ENCODE measurements at places on chromosomes 7 and 10.

DNA sequence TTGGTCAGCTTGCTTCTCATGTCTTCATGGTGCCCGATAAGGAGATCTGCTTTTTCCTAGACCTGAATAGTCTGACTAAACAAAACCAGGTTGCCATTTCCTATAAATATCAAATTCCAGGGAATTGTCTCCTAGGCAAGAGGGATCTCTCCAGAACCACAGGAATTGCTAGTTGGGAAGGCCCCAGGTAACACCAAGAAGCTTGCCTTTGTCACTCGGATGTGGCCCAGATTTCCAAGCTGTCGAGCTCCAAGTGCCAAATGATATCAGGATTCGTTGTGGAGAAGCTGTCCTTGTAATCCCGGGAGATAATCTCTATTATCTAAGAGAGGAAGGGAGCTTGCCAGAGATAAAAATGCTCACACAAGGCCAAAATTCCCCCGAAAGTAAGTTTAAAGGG lies 1288.5 kb upstream of the AUTS2 start:
- no peak for DNase-seq

DNA sequence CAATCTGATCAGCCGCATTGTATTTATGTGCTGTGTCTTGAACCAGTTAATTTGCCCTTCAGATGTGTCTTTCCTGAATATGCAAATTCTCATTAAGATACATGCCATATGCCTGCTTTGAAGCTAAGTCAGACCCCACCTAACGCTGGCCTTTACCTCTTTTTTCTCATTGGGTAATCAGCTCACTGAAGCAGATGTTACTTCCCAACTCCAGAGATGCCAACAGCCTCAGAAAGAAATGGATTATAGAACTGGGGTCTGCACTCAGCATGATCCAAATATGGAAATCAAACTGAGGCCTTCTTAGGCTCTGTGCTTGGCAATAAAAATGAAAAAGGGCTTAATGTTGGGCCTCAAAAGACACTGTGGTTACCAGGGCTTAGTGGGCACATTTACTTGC lies 113.9 kb downstream of the FZD1 start:
- DNase-seq = no peak

GRCh38 chr7:24337180-24337579 lies 53.2 kb downstream of the NPY start:
- DNase-seq = no peak

GRCh38 chr7:114160925-114161324 lies 242.1 kb upstream of the PPP1R3A start:
- DNase-seq = no peak

DNA sequence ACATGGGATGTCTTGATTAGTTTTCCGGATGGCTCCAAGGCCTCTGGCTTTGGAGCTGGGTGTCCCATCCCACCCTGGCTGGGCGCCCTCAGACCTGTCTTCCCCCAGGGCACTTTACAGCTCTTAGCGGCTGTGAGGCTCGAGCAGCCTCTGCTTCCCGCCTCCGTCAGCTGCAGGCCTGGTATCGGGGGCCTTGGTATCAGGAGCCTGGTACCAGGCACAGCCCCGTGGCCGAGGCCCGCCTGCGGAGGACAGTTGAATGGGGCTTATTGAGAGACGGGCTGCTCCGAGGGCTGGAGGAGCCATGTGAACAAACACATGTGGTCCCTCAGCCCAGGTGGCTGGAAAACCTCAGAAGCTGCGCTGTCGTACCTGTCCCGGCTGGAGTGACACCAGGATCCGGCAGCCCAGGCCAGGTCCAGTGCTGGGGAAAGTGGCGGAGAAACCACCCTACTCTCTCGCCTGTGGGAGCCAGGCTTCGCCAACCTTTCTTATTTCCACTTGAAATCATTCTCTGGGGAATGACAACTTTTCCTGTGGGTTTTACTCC lies 23.9 kb upstream of the AP5Z1 start:
- DNase-seq = no peak

DNA sequence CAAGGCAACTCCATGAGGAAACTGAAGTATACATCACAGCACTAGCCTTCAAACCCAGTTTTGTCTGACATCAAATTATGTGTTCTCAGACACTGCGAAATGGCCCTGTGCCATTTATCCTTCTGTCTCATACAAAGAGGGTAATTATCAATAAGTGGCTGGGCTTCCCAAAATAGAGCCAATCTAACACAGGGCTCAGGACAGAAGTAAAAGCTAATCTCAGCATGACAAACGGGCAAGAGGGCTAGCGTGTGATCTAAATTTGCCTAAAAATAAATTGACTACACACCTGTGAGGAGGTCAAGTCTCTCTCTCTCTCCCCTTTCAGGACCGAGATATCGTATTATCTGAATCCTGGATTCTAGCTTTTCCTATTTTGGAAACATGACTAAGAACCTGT lies 67.2 kb downstream of the DGKB start:
- DNase-seq = no peak

- no peak for DNase-seq
Measured at GRCh38 chr7:97771576-97771975, 39.7 kb downstream of the TAC1 start.

DNA sequence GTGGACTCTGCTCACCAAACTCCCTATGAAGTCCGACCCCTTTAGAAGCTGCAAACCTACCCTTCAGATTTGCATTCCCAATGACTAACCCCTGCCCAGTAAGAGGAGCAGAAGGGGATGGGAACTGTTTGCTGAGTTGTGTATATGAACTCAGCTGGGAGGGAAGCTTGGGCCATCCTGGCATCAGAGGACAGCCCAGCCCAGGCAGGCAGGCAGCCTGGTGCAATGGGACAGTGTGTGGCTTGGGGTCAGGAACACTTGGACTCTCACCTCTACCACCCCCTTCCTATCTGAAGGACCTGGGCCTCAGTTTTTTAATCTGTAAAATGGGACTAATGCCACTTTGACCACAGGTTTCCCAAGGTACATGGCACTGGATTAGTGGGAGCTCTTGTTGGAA lies 147.4 kb upstream of the GPR26 start:
- DNase-seq = no peak

DNA sequence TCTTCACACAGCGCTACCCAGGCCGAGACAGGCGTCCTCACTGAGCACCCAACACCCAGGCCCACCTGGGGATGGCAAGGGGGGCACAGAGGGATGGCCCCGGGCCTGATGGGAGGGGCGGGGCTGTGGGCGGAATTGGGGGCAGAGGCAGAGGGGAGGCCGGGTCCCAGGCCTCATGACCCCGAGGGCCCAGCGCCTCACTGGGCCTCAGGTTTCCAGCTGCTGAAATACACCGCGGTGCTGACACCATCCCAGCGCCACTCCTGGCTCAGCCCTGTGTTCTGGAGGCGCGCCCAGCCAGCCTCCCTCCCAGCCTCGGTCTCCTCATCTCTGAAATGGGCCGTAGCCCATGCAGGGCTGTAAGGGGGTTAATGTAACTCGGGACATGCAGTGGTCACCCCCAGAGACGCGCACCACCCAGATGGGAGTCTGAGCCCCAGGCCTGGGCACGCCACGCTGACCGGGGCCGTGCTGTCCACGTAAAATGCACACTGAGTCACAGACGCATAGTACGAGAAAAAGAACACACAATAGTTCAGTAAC lies 82.3 kb downstream of the UNCX start:
- DNase-seq = no peak

DNA sequence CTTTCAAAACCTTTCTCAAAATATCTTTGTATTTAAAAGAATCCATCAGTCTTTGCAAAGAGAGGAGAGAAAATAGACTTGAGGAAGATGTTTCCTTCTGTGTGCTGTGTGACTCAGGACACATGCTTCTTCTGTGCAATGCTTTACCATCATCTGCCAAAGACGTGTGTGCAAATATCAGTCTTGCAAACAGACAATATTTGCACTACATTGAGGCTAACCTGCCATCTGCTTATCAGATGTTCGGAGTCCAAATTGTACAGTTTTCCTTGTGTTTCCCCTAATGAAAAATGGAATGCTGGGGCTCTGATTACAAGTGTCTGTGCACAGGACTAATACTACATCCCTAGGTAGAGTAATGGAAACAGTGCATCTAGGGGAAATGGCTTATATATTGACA lies 353.1 kb upstream of the LRRTM3 start:
- DNase-seq = no peak

DNA sequence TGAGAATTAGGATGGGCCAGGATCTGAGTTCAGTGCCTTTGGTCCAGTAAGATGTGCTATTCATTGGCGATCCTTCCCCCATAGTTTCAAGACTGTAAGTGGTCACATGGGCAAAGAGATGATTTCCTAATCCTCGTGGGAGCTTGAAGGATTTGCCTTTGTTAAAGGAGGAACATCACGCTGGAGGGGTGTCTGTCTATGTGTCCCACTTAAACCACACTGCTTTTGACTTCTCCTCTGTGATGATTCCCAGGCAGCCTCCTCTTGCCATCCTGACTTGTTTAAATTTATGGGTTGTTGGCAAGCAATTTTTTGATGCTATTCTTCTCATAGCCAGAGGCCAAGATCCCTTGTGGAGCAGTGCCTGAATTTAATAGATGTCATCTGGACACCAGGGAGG lies 154.0 kb downstream of the TCF7L2 start:
- DNase-seq = no peak

DNA sequence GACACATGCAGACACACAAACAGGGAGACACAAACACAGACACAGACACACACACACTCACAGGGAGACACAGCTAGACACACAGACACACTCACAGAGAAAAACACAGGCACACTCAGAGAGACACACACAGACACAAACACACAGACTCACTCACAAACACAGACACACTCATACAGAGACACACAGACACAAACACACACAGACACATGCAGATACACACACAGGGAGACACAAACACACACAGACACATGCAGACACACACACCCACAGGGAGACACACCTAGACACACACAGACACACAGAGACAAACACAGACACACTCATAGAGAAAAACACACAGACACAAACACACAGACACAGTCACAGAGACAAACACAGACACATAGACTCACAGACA lies 67.9 kb downstream of the ADARB2 start:
- DNase-seq = no peak

DNA sequence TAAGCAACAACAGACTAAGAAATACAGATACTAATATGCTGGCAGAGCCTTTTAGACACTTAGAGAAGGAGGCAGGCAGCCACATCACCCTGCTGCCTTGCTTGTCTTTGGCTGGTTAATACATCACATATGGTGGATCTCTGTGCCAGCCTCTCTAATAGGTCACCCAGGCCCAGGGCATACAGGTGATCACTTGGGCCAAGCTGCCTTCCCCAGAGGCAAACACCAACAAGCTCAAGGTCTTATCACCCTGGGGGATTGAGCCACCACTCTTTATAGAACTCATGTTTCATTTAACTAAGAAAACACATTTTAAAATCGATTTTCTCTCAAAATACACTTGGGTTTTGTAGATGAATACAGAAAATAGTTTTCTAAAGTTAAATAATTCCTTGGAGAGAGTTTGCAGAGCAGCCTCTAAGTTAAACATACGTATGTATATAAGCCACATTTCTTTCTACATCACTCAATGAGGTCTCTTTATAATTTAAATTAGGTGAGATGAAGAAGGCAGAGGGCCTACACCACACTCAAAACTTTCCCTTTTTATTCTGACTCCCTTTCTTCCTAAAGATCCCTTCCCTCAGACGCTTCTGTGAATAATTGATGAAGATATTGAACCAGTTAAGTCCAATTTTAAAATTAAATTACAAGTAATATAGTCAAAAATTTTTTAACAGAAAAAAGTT lies 556.8 kb upstream of the GHITM start:
- no peak for DNase-seq

GRCh38 chr10:6350609-6351008 lies 147.9 kb downstream of the PFKFB3 start:
- no peak for DNase-seq

DNA sequence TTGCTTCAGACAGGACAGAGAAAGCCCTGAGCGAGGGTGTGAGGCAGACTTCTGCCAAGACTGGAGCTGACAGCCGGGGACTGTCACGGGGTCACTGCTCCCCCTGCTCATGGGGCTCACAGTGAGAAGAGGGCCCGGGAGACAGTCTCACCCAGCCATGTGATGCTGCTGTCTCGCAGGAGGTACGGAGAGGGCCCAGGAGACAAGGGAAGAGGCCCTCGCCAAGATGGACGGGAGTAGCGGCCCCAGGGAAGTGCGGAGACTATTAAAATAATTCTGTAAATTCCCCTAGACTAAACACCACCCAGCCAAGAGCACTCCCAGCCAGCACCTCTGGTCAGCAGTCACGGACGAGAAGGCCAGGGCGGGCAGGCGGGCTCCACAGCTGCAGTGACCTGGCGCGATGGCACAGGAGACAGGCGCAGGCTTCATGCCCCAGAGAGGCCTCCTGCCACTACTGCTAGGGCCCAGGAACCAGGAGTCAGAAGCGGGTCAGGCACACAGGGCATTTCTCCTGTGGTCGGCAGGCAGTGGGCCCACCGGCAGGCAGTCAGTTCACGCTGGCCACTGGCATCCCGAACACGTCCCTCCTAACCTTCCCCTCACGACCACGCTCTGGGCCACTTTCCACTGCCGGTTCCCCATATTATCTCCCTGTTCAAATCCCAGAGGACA lies 24.1 kb downstream of the WDR86 start:
- no peak for DNase-seq

GRCh38 chr7:142918901-142919300 lies 14.6 kb downstream of the TRPV5 start:
- no peak for DNase-seq

DNA sequence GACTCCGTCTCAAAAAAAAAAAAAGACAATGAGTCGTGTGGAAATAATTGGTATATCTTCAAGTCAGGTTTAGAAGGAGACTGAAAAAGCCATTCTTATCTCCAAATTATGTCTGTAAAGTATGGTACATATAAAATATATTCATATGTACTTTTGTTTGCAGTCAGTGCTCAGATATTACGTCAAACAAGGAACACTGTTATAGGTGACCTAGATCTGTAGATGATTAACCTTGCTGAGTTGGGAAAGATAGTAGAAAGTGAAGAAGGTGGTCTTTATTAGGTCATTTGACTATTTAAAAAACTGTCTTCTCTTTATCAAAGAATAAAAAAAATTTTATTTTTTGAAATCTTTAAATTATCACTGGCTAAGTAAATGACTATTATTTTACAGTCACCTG lies 44.9 kb upstream of the CYP26C1 start:
- DNase-seq = no peak

- DNase-seq = no peak
Measured at GRCh38 chr7:110940756-110941155, 150.2 kb upstream of the LRRN3 start.

DNA sequence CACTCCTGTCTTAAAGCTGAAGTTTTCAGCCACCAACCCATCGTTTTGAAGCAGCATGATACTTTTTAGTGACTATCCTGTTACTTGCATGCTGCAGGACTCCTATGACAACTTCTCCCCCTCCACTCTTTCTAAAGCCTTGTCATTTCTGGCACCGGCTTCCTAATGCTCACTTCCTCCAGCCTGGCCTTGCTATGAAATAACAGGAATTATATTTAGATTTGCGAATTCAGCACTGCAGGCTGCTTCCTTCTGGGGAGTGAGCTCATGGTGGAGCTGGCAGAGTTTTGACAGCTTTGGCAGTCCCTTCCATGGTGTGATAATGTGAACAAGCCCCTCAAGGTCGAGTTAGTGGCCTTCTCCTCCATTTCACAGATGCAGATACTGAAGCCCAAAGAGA lies 13.4 kb downstream of the BLNK start:
- DNase-seq = no peak

Data from T-cell (primary cell).